Activated T-cell treated with anti-CD3 and anti-CD28 coated beads, Interleukin-2, amount 50 U/mL, for 48 hours (primary cell): ENCODE measurements at places on chromosomes 12 and 14.
A peak's percentile ranks its signal among the peaks of the same experiment; 100 is the strongest.

GRCh38 chr12:65280306-65280705 lies 1.8 kb downstream of the MSRB3 start:
- DNase-seq, result no peak

DNA sequence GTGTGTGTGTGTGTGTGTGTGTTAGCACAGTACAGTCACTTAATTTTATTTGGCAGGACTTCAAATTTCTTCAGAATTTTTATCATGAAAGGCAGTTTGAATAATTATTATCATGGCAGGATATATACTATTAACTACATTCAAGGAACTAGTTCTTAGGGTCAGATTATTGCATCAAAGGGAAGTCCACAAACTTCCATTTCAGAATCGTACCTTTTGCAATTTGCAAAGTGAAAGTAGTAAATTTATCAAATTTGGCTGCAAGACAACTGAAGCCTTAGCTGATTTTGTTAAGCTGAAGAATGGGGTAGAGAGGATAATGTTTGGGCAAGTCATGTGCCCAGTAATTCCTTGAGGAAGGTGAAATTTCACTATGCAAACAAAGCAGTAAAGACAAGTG lies 68.2 kb downstream of the PLEKHG7 start:
- DNase-seq, result no peak

GRCh38 chr14:79702197-79702596 lies 509.1 kb downstream of the DIO2 start:
- DNase-seq, result no peak

- no peak for DNase-seq
These were observed 73.0 kb downstream of the GCH1 start for GRCh38 chr14:54829486-54830224.

DNA sequence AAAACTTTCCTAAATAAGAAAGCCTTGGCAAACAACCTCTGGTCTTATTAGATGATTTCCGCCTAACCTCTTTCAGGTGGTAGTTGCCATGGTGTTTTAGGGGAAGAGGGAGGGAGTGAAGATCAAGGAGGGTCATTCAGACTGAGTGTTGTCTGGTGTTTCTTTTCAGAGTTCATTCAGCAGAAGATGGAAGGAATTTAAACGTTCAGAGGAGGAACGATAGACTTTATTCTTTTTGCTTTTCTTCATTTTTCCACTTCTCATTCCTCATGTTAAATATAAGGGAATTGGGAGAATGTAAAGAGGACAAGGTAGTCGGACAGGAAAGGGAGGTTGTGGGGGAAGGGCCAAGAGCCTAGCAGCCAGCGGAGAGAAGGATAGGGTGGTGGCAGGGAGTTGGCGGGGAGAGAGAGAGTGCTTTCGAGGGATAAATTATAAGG lies 17.4 kb upstream of the SALL2 start:
- no peak for DNase-seq

DNA sequence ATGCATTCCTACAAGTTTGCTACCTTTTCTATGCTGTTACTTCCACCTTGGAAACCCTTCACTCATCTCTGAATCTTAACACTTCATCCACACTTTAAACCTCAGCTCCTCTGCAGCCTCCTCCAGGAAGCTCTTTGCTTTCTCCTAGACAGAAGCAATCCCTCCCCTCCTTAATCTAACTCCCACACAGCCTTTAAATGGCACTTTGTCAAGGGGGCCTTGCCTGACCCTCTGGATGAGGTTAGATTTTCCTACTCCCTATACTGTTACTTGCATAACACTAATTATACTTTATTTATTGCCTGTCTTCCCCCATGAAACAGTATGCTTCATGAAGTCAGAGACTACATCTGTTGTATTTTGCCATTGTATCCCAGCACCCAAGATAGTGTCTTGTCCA lies 394.6 kb downstream of the MED13L start:
- no peak for DNase-seq

DNA sequence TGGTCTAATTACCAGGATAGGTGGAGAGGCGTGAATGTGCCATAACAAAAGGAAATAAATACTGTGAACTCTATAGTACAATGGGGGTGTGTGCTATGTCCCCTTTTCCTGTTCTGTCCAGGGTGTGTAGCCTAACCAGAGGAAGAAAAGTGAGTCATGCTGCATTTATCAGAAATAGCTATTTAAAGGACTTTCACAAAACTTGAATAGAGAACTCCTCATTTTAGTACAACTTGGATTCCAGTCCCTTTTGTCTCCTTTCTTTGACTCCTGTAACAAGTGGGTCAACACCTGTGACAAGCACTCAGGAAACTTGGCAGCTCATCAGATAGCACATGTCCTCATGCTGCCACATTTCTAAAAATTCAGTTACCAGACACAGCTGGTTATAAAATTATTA lies 123.4 kb downstream of the CCDC91 start:
- DNase-seq, result no peak

GRCh38 chr12:31466768-31467167 lies 124.2 kb downstream of the DENND5B start:
- no peak for DNase-seq

GRCh38 chr14:64704743-64705380 lies 638 bp downstream of the PLEKHG3 start:
- no peak for DNase-seq

DNA sequence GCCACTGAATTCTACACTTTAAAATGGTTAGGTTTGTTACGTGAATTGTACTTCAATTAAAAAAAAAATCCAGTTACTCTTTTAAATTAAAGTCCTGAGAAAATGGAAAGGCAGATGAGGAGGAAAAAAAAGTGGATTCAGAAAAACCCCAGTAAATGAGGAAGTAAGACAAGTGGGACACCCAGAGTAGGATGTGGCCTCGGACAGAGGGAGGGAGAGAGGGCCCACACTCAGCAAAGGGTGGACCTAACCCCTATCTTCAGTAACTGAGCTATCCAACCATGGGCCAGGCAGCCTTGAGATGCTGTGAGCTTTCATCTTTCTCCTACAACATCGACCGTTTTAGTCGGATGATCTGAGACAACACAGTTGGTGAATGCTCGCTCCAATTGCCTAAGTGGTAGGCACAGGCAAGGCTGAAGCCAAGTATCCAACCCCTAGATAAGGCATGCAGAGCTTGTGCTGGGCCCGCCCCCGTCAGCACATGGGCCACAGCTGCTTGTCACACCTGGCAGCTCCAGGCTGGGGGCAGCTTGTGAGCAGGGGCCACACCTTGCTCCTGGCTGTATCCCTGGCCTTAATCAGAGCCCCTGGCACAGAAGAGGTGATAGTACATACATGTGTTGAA lies 142.1 kb downstream of the TTC7B start:
- DNase-seq, result no peak

- DNase-seq, result no peak
These were observed 101.3 kb upstream of the E2F7 start for GRCh38 chr12:77166696-77167095.

GRCh38 chr14:100866666-100867630 lies 36.6 kb downstream of the RTL1 start:
- DNase-seq, result no peak

DNA sequence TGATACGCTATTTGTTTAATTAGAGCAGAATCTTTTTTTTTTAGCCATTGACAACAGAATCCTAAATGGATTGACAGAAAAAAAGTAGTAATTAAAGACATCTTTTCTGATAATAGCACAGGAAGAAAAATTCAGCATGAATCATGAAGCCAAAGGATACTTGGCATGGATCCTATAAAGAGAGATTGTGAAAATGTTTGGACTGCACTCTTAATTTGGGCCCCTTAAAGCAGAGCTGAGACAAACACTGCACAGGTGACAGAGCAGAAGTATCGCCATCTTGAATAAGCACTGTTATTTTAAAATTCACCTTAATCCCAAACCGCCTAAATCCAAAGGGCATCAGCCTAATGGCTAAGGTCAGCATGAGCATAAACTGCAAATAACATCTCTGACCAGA lies 48.8 kb upstream of the SEL1L start:
- no peak for DNase-seq

DNA sequence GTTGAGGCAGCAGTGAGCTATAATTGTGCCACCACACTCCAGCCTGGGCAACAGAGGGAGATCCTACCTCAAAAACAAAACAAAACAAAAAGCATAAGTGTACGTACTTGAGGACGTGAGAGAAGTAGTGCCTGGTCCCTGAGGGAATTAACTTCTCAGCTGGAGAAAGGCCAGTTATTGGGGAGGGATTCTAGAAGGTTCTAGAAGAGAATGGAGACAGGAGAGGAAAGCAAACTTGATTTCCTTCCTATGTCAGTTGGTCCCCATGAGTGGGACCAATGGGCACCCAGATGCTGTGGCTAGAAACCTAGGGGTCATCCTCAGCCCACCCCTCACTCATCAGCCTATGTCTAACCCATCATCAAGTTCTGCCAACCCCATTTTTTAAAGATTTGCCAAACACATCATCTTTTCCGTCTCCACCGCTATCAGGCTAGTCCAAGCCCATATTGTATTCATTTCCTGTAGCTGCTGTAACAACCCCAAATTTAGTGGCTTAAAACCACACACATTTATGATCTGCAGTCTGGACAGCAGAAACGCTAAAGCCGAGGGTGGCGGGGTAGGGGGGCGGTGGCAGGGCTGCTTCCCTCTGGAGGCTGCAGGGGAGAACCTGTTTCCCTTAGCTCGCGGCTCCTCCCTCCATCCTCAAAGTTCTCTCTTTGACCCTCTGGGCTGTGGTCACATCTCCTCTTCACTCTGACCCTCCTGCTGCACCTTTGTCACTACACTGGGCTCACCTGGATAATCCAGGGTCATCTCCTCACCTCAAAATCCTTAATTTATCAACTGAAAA lies 7.2 kb upstream of the RBM19 start:
- DNase-seq, result no peak

- no peak for DNase-seq
These were observed 251.5 kb upstream of the LMO3 start for GRCh38 chr12:16857456-16857923.

DNA sequence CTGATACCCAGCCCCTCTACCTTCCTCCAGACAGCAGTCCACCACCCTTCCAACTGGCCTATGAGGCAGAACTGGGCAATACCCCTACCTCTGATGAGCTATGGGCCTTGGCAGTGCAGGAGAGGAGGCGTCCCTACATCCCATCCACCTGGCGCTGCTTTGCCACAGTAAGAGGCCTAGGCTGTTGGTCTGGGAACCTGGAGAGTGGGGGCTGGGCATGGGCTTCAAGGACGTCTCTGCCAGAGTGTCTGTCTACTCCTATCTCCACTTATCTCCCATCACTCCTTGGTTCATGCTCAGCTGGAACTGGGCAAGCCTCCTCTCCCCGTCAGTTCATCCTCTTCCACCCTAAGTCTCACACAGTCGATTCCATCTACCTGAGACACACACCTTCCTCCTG lies 6.5 kb downstream of the AMHR2 start:
- no peak for DNase-seq

DNA sequence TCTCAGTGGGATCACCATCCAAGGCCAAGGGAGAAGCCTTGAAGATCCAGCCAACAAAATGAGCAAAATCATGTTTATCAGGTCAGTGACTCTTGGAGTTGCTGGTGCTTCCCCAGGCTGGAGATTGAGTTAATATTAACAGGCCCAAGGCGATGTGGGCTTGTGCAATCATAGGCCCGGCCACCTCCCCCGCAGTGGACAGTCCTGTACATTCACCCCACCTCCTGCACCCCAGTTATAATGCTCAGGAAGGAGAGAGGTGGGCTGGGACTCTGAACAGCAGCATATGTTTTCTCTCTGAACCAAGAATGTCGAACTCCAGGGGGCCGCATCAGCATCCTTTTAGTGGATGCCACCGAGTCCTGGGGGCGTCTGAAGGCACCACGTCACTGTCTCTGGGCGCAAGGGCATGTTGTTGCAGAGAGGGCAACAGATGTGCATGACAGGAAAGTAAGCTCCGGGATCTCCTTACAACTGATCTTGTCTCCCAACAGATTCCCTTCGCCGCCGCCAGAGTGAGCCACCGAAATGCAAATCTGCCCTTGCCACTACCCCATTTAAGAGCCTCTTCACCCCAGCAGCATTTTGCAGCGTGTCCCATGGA lies 32.2 kb upstream of the SERPINA6 start:
- peak; percentile 16 for DNase-seq

DNA sequence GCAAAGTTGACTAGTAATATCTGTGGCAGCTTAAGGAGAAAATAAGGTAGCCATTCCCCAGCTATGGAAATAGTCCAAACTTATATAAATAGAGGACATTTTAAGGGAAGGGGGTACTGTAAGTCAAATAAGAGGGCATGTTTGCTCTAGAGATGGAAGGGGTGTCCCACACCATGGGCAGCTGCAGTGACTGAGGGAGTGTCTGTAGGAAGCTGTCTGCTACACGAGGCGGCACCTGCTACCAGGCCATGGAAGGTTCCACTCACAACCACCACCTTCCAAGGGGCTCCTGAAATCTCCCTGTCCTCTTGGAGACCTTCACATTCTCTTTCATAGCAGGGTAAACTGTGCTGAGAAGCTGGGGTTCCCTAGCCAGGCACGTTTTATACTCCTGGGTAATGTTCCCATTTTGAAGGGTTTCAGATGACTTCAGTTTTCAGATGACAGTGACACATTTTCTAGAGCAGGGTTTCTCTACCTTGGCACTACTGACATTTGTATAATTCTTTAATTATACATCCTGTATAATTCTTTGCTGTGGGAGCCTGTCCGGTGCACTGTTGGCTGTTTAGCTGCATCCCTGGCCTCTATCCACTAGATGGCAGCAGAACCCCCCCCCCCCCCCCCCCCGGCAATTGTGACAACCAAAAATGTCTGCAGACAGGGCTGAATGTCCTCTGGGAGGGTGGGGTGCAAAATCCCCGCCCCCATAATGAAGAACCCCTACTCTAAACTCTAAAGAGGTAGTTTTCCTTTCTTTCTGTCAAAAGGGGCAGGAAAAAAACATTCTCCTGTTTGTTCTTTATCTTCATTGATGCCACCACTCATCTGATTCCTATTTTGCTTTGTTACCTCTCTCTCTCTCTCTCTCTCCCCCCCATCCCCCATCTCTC lies 11.6 kb upstream of the SMCO2 start:
- peak; percentile 27 for DNase-seq

GRCh38 chr14:50039734-50040400 lies 76.5 kb downstream of the VCPKMT start:
- peak; percentile 54 for DNase-seq

DNA sequence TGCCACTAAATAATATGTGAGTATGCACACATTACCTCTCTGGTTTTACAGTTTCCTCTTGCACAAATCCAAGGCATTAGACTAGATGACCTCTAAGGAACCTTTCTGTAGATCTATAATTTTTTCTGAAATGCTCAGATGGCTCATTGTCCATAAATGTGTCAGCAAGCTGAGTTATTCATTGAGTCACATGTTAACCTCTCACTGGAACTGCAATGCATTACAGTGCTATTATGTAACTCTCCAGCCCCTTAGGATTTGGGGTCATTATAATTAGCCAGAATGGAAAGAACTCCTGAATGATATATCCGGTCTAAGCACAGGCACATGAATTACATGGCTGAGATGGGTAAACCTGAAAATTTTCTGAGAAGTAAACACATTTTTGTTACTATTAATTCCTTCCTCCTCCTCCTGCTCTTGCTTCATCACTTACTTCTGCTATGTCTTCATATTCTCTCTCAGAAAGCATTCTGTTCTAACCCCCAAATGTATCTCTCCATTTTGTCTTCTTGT lies 20.3 kb upstream of the DRAM1 start:
- DNase-seq, result no peak

- no peak for DNase-seq
These were observed 943.8 kb downstream of the SLC16A7 start for GRCh38 chr12:60539592-60539991.

- no peak for DNase-seq
These were observed 7.0 kb downstream of the APOLD1 start for GRCh38 chr12:12792421-12792820.
